ENCODE measurements at places on chromosomes 4 and X. TPM values are rescaled to one million over a fixed set of nuclear protein-coding genes. Genes with fewer than 3 reads are reported as not detected.

The AP1S2 gene
- total RNA-seq: 69.8 TPM

The NLGN3 gene
- total RNA-seq: 8.9 TPM

The POU4F2 gene
- total RNA-seq: 0.93 TPM

The FAM9B gene
- 4.7 TPM for total RNA-seq

The SLC2A9 gene
- 6.8 TPM for total RNA-seq

The C4orf51 gene
- 1.3 TPM for total RNA-seq

- peaks cover 18% of the 10 kb centered on the region for H3K4me1 ChIP-seq
- H3K27me3 ChIP-seq: no peaks in the 10 kb centered on the region
- H3K4me3 ChIP-seq: no peak overlapping the region
- DNase-seq: peak; percentile 58
Measured at GRCh38 chr4:1043651-1044468, 32.4 kb downstream of the FGFRL1 start.

- no peak overlapping the region for H3K4me3 ChIP-seq
- no peak for DNase-seq
- no peaks in the 10 kb centered on the region for H3K36me3 ChIP-seq
- no peaks in the 10 kb centered on the region for H3K4me1 ChIP-seq
- no peak overlapping the region for H3K27ac ChIP-seq
Measured at GRCh38 chrX:132561483-132561882, 72.6 kb upstream of the MBNL3 start.

DNA sequence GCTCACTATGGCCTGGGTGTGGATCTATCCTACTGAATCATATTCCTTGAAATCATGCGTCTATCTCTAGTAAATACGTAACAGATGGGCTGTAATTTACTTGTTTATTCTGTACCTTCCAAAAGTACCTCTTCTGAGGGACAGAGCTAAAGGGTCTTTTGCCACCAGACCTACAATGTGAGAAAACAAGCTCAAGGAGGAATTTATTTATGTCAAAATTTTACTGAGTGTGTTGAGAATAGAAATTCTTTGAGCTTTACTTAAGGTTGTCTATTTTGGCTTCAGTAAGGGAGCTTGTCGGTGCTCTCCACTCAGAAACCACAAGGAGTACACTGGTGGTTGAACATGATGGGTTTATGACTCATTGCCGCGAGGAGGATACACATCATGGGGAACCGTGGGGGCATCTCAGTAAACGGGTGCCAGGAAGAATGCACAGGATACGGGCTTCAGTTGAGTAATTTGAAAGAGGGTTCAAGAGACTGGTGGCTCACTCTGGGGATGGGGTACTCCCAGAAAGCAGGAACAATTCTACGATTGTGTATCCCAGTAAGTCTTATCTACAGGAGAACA is 3.0 kb downstream of the ANK2 start:
- no peak overlapping the region for H3K4me3 ChIP-seq
- no peaks in the 10 kb centered on the region for H3K27me3 ChIP-seq
- H3K36me3 ChIP-seq: no peaks in the 10 kb centered on the region
- no peak for DNase-seq

- H3K4me3 ChIP-seq: no peak overlapping the region
- no peaks in the 10 kb centered on the region for H3K27me3 ChIP-seq
Measured at GRCh38 chr4:7635445-7636239, 200.9 kb upstream of the PSAPL1 start.

DNA sequence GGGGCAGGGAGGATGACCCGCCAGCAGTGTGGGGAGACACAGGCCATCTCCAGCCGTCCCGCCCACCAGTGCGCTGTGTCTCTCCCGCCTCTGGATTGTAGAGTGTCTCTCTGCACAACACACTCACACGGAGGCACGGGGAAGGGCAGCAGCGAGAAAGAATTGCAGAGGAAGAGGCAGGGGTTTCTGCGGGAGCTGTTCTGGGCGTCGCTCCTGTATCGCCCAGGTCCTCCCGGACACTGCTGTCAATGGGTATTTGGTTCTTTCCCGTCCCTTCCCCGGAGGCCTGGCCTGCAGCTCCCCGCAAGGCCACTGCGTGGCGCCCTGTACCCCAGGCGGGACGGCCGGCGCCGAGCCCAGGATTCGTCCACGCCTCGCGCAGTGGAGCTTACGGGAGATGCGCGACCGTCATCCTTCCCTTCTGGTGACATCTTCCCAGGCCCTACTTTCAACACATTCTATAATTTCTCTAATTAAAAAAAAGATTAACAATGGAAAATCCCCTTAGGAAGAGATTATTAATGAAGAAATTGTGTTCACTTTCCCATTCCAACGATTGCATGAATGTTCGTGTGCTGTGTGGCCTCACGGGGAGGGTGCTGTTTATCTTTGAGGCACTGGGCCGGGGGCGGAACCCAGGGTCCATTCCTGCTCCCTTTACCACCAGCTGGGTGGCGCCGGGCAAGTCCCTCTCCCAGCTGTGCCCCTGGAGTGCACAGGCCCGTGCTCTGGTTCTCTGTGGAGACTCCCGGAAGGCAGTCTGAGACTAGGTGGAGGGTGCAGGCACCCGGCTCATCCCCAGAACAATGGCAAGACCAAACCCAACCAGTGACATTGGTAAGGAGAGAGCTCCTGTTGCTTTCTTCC is 95.7 kb downstream of the CPZ start:
- no peaks in the 10 kb centered on the region for H3K36me3 ChIP-seq
- H3K4me1 ChIP-seq: no peaks in the 10 kb centered on the region
- H3K27me3 ChIP-seq: no peaks in the 10 kb centered on the region
- peak; percentile 71 for DNase-seq
- H3K27ac ChIP-seq: no peak overlapping the region

DNA sequence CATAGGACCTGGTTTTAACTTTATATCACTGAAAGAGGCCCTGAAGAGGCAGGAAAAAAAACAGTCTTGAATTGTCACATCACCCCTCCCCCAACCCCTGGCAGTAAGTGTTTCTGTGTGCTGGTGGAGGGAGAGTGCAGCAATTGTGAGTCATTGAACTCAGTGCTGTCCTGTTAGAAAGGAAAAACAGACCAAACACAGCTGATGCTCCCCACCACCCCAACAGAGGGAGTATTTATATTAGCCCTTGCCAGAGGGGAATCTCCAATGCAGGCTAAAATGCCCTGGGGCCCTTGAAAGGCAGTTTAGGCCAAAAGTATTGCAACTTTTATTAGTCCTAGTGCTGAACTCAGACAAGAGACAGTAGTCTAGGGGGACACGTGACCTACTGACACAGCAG is 197.8 kb upstream of the AGTR2 start:
- no peak overlapping the region for H3K4me3 ChIP-seq
- no peak for DNase-seq
- no peaks in the 10 kb centered on the region for H3K4me1 ChIP-seq

- peak within 1 kb of the TSS; percentile 53 for H3K4me3 ChIP-seq
- no peaks in the 10 kb centered on the region for H3K36me3 ChIP-seq
- peak; percentile 82 for DNase-seq
Measured at GRCh38 chrX:49186125-49187027, at the start of gene PRICKLE3. PRICKLE3 (minus strand) TSS chrX:49186373; CDS start chrX:49186297, 76 bp downstream.

GRCh38 chrX:100494646-100495370 is 84.7 kb upstream of the PCDH19 start:
- no peaks in the 10 kb centered on the region for H3K4me1 ChIP-seq
- H3K27me3 ChIP-seq: no peaks in the 10 kb centered on the region
- no peaks in the 10 kb centered on the region for H3K36me3 ChIP-seq
- no peak overlapping the region for H3K4me3 ChIP-seq
- DNase-seq: no peak
- no peak overlapping the region for H3K27ac ChIP-seq

- no peak for DNase-seq
- no peaks in the 10 kb centered on the region for H3K27me3 ChIP-seq
- H3K36me3 ChIP-seq: no peaks in the 10 kb centered on the region
- H3K4me1 ChIP-seq: no peaks in the 10 kb centered on the region
- H3K4me3 ChIP-seq: no peak overlapping the region
Measured at GRCh38 chrX:20224814-20225487, 41.8 kb downstream of the RPS6KA3 start.

GRCh38 chr4:9899306-9900055 is 118.0 kb downstream of the DRD5 start:
- no peak overlapping the region for H3K4me3 ChIP-seq
- no peak overlapping the region for H3K27ac ChIP-seq
- no peaks in the 10 kb centered on the region for H3K27me3 ChIP-seq

DNA sequence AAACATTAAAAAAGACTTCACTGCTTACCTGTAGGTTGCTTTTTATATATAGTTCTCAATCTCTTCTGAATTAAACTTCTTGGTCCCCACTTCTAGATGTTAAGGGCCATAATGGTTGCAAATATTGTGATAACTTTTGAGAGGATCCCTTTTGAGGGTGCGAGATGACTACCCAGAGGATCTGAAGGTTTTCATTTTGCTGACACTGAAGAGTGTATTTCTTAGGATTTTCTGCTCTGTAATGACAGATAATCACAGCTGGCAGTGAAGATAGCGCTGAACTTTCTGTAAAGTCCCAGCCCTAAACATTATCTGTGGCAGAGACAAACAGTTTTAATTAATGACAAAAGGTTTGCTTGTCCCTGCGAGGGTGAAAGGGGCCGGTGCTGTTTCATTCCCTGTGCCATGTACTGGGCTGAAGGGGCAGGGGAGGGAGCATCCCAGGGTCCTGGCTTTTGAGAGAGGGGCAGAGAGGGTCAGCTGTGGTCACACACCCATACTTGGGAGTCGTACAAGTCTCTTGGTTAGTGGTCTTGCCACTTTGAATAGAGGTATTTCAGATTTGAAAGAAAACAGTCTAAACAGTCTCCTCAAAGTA is 22.2 kb downstream of the CLCN4 start:
- H3K36me3 ChIP-seq: no peaks in the 10 kb centered on the region
- DNase-seq: no peak
- no peaks in the 10 kb centered on the region for H3K27me3 ChIP-seq

DNA sequence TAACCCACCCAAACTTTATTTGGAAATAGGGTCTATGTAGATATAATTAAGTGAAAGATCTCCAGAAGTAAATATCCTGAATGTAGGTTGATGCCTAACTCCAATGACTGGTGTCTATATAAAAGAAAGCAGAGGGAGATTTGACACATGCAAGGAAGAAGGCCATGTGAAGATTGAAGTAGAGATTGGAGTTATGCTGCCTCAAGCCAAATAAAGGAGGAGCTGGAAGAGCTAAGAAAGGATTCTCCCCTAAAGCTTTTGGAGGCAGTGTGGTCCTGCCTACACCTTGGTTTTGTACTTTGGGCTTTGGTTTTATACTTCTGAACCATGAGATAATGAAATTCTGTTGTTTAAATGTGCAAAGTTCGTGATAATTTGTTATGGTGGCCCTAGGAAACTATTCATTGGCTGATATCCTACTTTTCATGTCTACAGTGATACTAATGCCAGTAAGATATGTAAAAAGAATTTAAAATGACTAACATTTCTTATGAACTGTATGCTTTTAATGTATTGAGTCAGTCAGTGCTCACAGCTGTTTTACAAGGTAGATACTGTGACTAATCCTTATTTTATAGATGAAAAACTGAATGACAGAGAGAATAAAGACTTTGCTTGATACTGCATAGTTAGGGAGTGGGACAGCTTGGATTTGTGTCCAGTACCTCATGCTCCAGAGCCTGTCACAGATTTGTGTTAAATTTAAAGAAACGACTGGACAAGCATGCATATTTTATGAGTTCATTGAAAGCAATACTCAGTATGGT is 5.9 kb upstream of the RAB40AL start:
- no peak for DNase-seq
- no peak overlapping the region for H3K4me3 ChIP-seq
- H3K36me3 ChIP-seq: no peaks in the 10 kb centered on the region

DNA sequence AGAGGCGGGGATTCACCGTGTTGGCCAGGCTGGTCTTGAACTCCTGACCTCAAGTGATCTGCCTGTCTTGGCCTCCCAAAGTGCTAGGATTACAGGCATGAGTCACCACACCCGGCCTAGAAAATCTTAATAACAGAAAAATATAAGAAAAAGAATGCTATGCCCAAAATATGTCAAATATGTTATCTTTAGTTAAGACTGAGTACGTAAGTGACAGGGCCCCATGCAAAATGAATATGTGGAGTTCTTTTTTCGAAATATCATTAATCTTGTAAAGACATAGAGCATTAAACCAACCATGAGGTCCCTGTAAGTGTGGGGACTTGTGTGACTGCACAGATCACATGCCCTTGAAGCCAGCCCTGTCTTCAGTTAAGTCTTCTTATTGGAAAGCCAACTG is 8.9 kb upstream of the ZNF518B start:
- DNase-seq: no peak
- H3K27ac ChIP-seq: no peak overlapping the region
- no peaks in the 10 kb centered on the region for H3K4me1 ChIP-seq
- no peaks in the 10 kb centered on the region for H3K36me3 ChIP-seq
- no peaks in the 10 kb centered on the region for H3K27me3 ChIP-seq
